GM13977 (cell line): ENCODE measurements at places on chromosomes 2 and 18.

- peak; percentile 43 for DNase-seq
Observed at GRCh38 chr18:49814147-49814499, 790 bp upstream of the ACAA2 start.

DNA sequence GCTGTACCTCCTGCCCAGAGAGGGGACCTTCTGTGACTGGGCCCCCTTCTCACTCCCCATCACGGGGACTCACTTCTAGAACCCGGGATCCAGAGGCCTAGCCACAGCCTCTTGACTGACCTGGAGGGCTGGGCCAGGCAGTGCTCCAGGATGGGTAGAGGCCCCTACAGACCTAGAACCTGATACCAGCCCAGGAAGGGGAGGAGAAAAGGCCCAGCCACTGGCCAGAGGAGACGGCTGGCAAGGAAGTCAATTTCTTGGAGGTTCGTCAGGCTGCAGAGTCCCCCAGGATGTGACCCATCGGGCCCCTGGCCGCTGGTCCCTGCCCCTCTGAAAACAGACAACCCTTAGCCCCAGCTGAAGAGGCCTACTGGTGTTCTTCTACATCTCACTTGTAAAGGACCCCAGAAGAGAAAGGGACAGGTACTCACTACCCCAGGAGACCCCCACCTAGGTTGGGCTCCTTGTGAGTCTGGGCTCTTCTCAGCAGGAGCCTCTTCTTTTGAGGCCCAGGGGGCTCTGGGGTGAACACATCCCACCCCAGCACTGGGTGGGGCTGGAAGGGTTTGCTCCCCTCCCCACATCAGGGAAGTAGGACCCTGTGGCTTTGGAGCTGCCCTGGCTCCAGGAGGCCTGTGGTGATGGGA, 86.0 kb downstream of the STPG4 start:
- no peak for DNase-seq

DNA sequence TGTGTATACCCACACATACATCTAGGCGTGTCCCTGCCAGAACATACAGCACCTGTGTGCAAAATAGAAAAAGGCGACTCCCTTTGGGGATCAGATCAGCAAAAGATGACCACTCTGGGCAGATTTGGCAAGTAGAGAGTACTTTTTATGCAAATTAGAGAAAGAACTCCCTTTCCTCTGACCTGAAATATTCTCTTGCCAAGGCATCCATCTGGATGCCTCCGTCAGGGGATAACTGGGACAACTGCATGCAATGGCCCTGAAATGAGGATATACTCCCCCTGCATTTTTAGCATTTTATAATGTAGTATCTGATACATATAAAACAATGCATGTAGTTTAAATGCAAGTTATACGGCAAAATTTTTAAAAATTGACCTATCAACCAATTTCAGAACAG, 247.7 kb downstream of the ICOS start:
- DNase-seq: no peak

DNA sequence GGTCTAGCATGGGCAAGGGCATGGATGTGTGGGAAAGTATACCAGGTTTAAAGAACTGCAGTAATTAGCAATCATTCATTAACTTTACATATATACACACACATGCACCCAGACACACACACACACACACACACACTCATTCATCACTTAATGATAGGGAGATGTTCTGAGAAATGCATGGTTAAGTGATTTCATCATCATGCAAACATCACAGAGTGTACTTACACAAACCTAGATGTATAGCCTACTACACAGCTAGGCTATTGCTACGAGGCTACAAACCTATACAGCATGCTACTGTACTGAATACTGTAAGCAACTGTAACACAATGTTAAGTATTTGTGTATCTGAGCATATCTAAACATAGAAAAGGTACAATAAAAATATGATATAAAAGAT, 83.6 kb downstream of the COLEC12 start:
- no peak for DNase-seq

DNA sequence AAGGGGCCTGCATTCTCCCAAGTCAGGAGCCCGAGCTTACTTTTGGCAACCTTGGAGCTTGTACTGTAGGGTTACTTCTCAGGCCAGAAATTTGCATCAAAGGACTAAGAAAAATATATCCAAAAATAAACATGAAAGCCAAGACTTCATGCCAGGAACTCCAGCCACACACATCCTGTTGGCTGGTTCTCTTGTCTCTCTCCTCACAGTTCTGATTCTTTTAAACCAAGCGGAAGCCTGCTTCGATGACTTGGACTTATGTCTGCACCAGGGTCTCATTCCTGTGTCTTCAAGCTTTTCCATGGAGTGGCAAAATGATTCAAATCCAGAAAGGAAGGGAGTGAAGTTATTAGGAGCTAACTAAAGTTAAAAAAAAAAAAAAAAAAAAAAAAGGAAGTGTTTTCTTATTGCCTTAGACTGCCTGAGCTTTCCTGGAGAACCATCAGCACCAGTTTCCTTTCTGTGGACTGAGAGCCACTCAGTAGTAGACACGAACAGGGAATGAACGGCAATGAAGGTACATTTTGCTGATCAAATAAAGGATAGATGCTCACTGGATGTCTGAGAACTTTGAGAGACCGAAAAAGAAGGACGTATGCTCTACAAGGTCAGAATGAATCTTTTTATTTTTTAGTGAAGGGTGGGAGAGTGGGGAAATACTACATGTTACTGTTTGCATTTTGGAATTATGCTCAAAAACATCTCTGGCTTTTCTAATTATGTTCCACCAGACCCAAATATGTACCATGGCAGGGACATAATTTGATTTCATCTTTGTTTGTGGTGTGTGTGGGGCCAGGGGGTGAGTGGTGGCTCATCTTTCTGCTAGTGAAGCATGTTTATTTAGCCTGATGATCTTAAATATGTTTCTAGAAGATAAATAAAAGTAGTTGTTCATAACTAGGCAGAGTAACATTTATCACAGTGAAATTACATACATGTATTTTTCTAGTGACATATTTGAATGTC, 86.0 kb downstream of the RAPGEF4 start:
- no peak for DNase-seq

DNA sequence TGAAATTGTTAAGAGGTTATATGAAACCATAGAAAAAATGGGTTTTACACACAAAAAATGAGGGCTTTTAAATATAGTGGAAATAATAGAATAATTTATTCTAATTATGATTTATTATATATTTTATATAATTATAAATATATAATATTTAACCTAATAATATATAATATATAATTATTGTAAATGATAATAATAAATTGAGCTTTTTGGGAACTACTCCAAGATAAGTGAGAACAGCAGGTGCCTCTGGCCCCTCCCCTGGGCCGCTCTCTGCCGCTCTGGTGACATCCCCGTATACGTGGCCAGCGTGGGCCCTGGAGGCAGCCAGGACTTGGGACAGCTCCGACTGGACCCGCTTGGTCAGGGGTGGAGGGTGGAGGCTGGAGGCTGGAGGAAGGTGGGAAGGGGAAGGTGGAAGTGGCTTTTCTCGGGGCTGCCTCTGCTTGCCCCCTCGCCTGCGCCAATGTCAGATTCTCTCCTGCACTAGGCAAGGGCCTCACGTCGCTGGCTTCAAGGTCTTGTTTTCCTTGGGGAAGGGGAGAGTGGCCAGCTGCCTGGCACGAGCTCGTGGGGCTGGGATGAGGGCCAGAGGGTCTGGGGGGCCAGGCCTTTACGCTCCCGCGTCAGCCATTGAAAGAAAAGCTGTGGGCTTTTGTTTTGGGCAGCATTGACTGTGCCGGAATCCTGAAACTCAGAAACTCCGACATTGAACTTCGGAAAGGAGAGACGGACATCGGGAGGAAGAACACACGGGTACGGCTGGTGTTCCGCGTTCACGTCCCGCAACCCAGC, 54.8 kb downstream of the NFATC1 start:
- DNase-seq: no peak
